HEK293T (cell line): ENCODE measurements at places on chromosomes 11 and 22.

DNA sequence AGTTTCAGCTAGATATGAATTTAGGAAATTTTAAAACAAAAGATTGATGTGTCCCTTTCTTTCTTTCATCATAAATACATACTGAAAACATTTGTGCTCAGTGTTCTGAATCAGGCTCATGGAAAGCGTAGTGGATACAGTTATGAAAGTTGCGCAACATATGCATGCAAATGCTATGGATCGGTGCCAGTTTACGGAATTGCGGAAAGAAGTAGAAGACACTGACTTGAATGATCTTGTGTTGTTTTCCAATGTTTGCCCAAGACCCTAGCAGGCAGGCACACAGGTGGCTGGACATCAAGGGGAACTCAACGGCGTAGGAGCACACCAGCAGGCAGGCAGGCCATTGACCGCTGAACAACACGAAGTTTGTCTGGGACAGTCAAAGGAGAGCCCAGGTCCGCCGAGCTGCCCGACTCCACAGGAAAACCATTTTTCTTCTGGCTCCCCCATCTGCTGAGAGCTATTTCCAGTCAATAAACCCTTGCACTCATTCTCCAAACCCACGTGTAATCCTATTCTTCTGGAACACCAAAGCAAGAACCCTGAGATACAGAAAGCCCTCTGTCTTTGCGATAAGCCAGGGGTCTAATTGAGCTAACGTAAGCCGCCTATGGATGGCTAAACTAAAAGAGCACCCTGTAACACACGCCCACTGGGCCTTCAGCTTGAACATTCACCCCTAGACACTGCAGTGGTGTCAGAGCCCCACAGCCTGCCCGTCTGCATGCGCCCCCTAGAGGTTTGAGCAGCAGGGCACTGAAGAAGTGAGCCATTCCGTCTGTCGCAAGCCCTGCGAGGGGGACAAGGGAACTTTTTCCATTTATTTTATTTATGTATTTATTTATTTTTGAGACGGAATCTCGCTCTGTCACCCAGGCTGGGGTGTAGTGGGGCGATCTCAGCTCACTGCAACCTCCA lies 7.4 kb upstream of the BIRC3 start:
- no peak for DNase-seq

- DNase-seq = no peak
Measured at GRCh38 chr11:121534131-121535093, 81.6 kb upstream of the SORL1-AS1 start.

DNA sequence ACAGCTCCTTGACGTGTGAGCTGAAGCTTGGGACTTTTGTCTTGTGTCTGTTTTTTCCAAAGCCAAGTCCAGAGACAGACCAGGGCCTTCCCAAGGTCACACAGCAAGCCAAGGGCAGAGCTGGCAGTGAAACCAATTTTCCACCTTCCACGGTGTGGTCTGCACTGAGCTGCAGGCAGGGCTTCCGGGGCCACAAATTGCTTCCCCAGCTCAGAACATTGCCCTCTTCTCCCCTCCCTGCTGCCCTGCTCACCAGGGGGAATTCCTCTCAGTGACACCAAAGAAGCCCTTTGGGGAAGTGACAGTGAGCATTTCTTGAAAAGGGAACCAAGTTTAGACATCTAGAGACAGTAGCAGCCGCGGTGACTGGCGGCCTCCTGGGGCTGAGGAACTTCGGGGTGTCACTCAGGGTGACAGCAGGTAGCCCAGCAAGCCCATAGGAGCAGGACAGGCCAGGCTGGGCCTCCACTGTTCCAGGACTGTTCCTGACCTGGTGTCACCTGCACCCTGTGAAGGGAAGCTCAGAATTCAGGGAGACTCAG lies 9.2 kb downstream of the FXYD2 start:
- DNase-seq = no peak

GRCh38 chr11:745428-745827 lies 1.8 kb upstream of the TALDO1 start:
- no peak for DNase-seq

DNA sequence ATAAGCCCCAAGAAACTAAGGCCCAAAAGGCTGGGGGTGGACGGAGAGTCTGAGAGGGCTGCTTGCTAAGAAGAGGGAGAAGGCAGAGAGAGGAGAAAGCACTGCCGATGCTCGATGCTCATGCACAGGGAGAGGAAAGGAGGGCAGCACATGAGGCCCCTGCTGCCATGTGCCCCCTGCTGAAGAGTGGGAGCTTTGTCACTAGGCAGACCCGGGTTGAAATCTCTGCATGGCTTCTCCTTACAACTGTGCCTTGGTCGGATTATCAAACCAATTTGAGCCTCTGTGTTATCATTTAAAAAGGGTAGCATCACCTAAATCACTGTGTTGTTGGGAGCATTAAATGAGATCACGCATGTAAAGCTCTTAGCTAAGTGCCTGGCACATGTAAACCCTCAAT lies 330.5 kb downstream of the NXPE2 start:
- no peak for DNase-seq

GRCh38 chr11:121553806-121554205 lies 101.0 kb upstream of the SORL1-AS1 start:
- DNase-seq = no peak

GRCh38 chr11:26478710-26479109 lies 93.4 kb downstream of the MUC15 start:
- DNase-seq = no peak

GRCh38 chr11:8766043-8766987 lies 83.7 kb downstream of the RPL27A start:
- no peak for DNase-seq

GRCh38 chr11:13210424-13210823 lies 67.2 kb upstream of the BMAL1 start:
- peak; percentile 57 for DNase-seq

GRCh38 chr11:74731301-74732094 lies at the start of gene CHRDL2:
Gene CHRDL2, minus strand, starts transcription at chr11:74731426. Its CDS starts 538 bp downstream, at chr11:74730888.
- no peak for DNase-seq

- DNase-seq = no peak
Measured at GRCh38 chr11:503179-503981, 3.7 kb downstream of the RNH1 start.

GRCh38 chr11:16338393-16338792 lies 18.0 kb downstream of the SOX6 start:
- DNase-seq = no peak

DNA sequence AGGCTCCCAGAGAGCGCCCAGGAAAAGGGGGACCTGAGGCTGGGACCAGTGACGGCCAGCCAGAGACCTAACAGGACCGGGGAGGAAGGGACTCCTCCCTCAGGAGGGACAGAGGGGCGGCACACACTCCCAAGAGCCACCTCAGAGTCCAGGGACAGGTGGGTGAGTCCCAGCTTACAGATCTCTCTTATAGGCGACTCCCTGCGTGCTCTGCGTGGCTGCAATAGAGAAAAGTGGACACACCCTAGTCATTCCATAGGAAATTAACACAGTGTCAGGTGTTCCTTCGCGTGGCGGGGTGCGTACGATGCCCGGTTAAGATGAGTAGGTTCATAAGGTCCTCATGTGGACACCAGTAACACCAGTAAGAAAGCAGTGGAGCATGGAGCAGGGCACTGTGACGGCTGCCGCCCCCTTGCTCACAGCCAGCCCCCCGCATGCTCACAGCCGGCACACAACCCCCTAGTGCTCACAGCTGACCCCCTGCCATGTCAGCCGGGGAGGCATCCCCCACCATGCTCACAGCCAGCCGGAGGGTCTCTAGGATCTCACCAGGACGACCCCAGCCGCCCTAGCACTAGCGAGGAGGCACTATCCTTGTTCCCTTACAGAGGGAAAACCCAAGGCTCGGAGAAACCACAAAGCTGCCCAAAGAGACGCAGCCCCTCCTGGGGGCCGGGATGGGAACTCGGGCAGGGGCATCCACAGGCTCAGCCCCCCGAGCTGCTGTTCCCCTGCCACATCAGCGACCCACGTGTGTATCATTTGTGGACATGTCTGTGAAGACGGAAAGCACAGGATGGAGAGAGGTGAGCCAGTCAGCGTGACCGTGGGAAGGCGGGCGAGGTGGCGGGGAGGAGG lies 426.8 kb downstream of the TBC1D22A start:
- no peak for DNase-seq

GRCh38 chr22:49503321-49503720 lies 324.4 kb downstream of the BRD1 start:
- no peak for DNase-seq

GRCh38 chr22:43005106-43005505 lies 9.8 kb downstream of the PACSIN2 start:
- no peak for DNase-seq

- no peak for DNase-seq
Measured at GRCh38 chr11:123086305-123086704, 24.4 kb upstream of the HSPA8 start.

- DNase-seq = no peak
Measured at GRCh38 chr11:8720352-8720751, 37.8 kb downstream of the RPL27A start.

DNA sequence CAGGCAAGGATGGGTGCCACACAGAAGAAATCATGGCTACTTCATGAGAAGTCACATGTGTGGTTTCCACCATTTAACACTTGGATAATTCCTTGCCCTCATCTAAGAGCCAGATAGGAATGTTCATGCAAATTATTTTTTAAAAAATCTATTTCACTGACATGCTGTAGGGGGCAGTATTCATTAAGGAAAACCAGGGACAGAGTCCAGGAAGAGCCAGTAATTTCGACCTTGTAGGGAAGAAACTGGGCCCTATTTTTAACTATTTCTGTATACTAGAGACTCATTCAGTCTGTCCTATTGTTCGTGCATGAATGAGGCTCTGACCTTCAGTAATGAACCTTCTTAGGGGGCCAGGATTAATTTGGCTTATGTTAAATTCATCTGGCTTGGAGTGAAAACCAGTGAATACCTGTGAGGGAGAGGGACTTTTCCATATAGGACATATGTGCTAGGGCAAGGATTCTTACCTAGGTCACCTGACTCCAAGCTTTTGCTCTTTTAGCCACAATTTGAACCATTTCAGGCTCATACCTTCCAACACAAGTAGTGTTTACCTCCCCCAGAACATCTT lies 192.7 kb downstream of the NAV2 start:
- DNase-seq = peak; percentile 66
